ENCODE measurements at places on chromosomes 6 and 20. TPM values are rescaled to one million over a fixed set of nuclear protein-coding genes. Genes with fewer than 3 reads are reported as not detected.

SPTLC3 gene
- total RNA-seq: 0.02 TPM

GRCh38 chr6:1404713-1405098 is 15.3 kb downstream of the FOXF2 start:
- no peak overlapping the region for H3K4me3 ChIP-seq
- H3K27ac ChIP-seq: no peak overlapping the region
- peaks cover 11% of the 10 kb centered on the region for H3K27me3 ChIP-seq
- DNase-seq: no peak
- H3K36me3 ChIP-seq: no peaks in the 10 kb centered on the region

PTPRT gene
- not detected for total RNA-seq

FAM83D gene
- 11.1 TPM for total RNA-seq

DNA sequence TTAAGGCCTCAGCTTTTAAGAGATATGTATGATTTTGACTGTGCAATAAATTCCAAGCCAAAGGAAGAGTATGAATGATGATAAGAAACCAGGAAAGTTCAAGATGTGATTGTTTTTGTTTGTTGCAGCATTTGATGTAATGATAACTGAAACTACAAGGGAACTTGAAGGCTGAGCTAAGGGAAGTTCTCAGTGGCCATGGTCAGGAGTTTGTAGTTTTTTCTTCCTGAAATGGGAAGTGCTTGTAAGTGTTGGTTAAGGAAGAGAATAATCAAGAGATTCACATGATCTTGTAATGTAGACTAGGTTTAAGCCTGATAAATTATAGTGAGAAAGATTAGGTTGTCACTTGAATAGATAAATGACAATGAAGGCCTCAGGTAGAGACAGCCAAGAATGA is 53.4 kb downstream of the PTCHD4 start:
- no peak overlapping the region for H3K27ac ChIP-seq
- H3K4me3 ChIP-seq: no peak overlapping the region
- no peaks in the 10 kb centered on the region for H3K36me3 ChIP-seq

HFE gene
- total RNA-seq: 1.4 TPM

DNA sequence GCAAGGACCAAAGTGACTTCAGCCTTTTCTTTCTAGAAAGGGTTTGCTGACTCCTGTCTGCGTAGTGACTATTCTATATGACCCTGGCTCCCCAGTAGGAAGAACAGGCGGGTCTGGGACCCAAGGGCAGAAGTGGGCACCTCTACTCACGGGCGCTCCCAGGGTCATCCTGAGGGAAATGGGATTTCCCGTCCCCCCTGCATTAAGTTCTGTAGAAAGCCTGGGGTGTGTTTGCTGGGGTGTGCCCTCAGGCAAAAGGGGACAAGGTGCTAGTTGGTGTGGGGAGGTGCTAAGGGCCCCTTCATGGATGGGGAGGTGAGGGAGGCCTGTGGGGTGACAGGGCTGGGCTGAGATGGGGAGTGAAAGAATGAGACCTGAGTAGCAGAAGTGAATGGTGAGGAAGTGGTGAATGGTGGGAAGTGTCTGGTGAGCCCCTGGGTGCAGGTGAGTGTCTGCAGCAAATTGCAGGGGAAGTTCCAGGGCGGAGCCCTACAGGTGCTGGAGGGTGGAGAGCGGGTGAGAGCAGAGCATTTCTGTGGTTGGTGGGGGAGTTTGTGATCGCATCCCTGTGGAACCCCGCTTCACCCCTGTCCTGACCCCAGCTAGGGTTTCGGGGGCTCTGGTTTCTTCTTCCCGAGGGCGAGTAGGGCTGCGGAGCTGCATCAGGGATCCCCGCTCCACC is 21.1 kb downstream of the RAET1L start:
- peaks cover 26% of the 10 kb centered on the region for H3K27me3 ChIP-seq
- H3K4me1 ChIP-seq: peaks cover 64% of the 10 kb centered on the region
- no peaks in the 10 kb centered on the region for H3K36me3 ChIP-seq
- DNase-seq: peak; percentile 61
- H3K27ac ChIP-seq: no peak overlapping the region

C2 gene
- 1.0 TPM for total RNA-seq

DEFB132 gene
- not detected for total RNA-seq

PROKR2 gene
- total RNA-seq: not detected

SNRPB gene
- total RNA-seq: 452 TPM

DNA sequence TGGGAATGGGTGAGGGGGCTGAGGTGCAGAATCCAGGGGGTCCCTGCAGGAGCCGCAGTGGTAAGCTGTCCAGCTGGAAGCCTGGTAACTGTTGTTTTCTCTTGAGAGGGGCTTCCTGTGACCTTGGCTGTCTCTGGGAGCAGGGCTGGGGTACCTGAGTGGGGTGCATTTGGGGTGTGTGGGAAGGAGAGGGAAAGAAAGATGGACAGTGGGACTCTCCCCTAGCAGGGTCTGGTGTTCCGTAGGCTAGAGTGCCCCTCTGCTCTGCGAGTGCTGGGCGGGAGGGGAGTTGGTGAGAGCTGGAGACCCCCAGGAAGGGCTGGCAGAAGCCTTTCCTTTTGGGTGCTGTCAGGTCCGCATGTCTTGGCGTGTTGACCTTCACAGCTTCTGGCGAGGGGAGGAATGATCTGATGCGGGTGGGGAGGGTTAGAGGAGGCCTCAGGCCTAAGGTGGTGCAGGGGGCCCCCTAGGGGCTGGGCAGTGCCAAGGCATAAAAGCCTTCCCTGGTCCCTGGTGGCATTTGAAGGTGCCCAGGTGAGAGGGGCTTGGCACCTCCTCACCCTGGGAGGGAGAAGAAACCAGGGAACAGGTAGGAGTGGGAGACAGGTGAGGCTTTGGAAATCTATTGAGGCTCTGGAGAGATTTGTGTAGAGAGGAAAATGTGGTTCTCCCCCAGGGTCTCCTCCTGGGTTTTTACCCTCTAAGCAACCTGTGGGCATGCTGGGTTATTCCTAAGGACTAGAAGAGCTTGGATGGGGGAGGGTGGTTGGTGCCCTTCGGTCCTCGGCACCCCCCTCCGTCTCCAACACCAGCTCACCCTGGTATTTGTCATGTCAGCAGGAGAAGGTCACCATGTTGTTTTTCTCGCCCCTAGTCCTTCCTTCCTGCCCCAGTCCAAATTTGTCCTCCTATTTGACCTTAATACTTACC is 3.3 kb downstream of the VEGFA start:
- peaks cover 30% of the 10 kb centered on the region for H3K4me1 ChIP-seq
- H3K36me3 ChIP-seq: peaks cover 32% of the 10 kb centered on the region
- H3K27me3 ChIP-seq: peaks cover 8% of the 10 kb centered on the region
- peak overlapping the region; percentile 84 for H3K4me3 ChIP-seq
- peak; percentile 77 for DNase-seq
- peak overlapping the region; percentile 9 for H3K27ac ChIP-seq

DNA sequence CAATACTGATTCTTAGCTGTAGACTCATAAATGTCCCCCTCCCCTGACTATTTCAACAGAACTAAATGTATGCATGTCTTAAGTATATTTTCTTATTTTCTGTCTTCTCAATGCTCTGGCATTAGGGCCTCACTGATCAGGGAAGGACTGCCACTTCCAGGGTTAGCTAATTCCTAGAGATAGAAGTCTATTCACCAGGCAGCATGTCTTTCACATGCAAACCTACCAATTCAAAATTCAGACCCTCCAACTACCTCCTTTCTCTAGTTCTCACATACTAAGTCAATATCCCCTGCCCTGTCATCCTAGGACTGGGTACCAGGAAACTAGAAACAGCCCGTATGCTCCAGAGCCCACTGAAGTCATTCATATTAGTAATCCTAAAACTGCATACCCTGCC is 132.3 kb downstream of the RALGAPA2 start:
- H3K36me3 ChIP-seq: peaks cover 33% of the 10 kb centered on the region
- DNase-seq: no peak
- peaks cover 2% of the 10 kb centered on the region for H3K4me1 ChIP-seq
- H3K27me3 ChIP-seq: no peaks in the 10 kb centered on the region
- H3K27ac ChIP-seq: no peak overlapping the region
- H3K4me3 ChIP-seq: no peak overlapping the region

GRCh38 chr6:15824811-15825210 is 162.0 kb upstream of the DTNBP1 start:
- no peak for DNase-seq
- no peak overlapping the region for H3K4me3 ChIP-seq
- H3K27ac ChIP-seq: no peak overlapping the region
- H3K36me3 ChIP-seq: no peaks in the 10 kb centered on the region

GRCh38 chr6:68911334-68911733 is 276.3 kb downstream of the ADGRB3 start:
- DNase-seq: no peak
- H3K4me1 ChIP-seq: no peaks in the 10 kb centered on the region
- H3K36me3 ChIP-seq: no peaks in the 10 kb centered on the region
- H3K4me3 ChIP-seq: no peak overlapping the region
- no peaks in the 10 kb centered on the region for H3K27me3 ChIP-seq
- H3K27ac ChIP-seq: no peak overlapping the region

CABLES2 gene
- 7.8 TPM for total RNA-seq

CTCFL gene
- not detected for total RNA-seq

OR2H1 gene
- total RNA-seq: not detected

DNA sequence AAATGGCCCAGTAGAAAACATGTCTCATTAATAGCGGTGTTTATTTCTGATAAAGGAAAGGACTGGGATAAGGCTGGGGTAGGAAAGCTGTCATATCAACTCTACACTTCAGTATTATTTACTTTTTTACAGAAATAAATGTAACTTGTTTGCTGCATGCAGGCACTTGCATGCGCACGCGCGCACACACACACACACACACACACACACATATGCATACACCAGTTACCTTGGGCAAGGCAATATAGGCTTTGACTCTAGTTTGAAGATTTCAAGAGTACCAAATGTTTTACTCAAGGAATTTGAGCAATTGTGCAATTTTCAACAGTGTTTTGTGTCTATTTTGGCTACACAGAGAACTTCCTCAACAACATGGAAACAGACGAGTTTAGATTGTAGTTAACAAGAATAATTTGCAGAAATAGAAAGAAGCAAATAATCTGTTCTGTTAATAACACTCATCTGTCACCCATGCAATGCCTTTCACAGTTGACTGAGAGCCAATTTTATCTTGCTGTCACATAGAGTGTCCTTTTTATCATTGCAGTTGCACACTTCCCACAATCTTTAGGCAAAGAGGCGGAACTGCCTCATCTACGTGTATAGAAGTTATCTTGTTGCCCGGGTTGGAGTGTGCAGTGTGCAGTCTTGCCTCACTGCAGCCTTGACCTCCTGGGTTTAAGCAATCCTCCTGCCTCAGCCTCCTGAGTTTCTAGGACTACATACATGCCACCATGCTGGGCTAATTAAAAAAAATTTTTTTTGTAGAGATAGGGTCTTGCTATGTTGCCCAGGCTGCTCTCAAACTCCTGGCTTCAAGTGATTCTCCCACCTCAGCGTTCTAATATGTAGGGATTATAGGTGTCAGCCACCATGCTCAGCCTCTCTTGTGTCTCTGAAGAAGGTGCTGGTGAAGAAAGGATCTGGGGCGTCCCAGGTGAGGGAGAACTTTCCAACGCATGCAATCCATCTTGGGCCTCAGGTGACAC is 74.8 kb upstream of the SHLD1 start:
- no peaks in the 10 kb centered on the region for H3K36me3 ChIP-seq
- no peaks in the 10 kb centered on the region for H3K27me3 ChIP-seq
- no peak overlapping the region for H3K27ac ChIP-seq
- DNase-seq: no peak
- peaks cover 13% of the 10 kb centered on the region for H3K4me1 ChIP-seq

- no peak overlapping the region for H3K4me3 ChIP-seq
- H3K27me3 ChIP-seq: peaks cover 9% of the 10 kb centered on the region
- DNase-seq: no peak
- no peak overlapping the region for H3K27ac ChIP-seq
- no peaks in the 10 kb centered on the region for H3K36me3 ChIP-seq
Measured at GRCh38 chr6:79257381-79258205, 23.1 kb upstream of the HMGN3 start.
